ENCODE measurements at places on chromosomes 2 and 18.

DNA sequence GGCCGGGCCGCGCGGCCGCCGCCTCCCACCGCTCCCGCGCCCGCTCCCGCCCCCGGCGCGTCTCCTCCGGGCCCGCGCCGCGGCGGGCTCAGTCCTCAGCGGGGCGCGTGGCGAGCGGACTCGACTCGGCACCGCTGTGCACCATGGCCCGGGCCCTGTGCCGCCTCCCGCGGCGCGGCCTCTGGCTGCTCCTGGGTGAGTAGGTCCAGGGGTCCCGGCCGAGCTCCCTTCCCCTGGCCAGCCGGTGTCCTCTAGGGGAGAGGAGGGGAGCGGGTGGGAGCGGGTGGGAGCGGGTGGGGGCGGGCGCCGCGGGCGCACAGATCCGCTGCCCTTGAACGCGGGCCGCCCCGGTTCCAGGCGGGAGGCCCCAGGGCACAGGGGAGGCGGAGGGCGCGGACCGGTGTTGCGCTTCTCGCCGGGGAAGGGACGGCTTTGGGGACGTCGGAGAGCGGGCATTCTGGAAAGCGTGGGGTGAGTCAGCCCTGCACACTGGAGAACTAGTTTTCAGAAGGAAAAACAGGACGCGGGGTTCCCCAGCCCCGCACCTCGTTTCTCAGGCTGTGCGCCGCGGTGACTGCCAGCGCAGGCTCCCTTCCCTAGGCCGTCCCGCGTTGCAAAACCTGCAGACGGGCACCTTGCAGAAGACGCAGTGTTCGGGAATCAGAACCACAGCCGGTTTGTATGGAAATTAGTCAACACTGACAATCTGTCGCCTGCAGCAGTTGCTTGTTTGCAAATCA lies at the start of gene RAMP1:
TSS of gene RAMP1 (plus strand) at position 91 of the 740 bp plus-strand sequence. CDS start at position 144, 53 bp downstream.
- DNase-seq, result no peak

DNA sequence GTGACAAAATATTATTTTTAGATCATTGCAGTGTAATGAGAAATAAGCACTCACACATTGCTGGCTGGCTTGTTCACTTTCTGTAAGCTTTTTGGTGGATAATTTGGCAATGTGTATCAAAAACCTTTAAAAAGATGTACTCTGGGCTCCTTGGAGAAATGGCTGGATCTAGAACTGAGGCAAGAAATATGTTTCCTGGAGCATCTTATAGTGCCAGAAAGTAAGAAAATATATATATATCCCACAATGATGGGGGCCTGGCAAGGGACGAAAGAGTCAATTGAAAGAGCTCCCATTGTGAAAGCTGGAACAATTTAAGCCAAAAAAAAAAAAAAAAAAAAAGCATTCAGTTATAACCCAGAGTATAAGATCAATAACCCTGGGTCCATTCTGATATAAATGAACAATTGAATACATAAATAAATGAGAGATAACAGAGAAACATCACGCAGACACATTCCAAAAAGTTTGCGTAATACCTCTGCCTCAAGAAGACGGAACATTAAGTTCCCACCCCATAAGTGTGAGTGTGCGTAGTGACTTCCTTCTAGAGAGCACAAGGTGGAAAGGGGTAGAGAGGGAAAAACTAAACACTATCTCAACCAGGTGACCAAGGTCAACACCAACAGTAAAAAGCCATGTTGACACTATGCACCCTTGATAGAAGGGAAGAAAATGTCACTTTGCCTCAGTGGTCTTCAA lies 77.5 kb downstream of the BIN1 start:
- DNase-seq, result no peak

DNA sequence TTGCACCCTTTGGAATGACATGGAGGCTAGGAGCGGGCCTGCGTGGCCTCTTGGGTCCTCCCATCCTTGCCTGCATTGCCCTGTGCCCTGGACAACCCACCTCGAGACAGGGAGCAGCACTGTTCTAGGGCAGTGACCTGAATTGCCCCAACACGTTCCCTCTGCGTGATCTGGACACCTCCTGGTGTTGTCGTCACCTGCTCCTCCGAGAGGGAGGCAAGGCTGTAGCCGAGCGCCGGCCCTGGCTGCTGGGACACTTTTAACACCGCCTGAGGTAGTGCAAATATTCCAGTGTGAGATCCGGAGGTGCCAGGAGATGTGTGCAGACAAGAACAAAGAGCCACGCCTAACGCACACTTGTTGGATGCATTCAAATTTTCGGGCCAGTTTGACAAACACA lies 131.5 kb downstream of the SMAD7 start:
- DNase-seq, result no peak

GRCh38 chr2:177568893-177569292 lies 176.3 kb downstream of the AGPS start:
- no peak for DNase-seq

GRCh38 chr2:233418761-233419546 lies 64.7 kb downstream of the DGKD start:
- DNase-seq, result peak; percentile 44

DNA sequence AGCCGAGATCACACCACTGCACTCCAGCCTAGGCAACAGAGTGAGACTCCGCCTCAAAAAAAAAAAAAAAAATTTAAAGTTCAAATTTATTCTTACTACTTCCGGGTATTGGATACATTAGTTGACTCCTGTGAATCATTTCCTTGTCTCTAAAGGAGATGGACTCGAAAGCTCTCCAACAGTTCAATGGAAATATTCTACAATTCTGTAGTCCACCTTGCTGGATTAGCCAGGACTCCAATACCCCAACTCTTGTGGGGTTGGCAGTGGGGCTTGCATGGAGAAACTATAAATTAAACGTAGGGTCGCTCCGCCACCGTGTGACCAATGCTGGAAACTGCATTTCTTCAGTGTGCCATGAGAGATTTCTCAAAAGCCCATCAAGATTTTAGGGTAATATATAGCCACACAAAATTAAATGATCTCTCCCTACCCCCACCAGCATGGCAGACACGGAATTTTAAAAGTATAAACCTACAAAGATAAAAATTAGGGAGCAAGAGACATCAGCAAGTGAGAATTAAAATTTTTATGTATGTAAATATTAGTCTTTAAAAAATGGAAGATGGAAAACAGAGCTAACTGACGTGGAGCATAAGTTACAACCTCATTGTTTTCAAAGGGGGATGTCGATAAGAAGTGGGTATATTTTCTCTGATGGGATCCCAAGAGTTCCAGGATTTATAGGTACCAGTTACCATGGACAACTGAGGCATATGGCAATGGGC lies 27.8 kb upstream of the GAREM2 start:
- peak; percentile 42 for DNase-seq

- no peak for DNase-seq
These were observed 12.6 kb downstream of the GLI2 start for GRCh38 chr2:120748310-120748709.
